ENCODE measurements at places on chromosomes 4 and X.
A peak's percentile ranks its signal among the peaks of the same experiment; 100 is the strongest.

DNA sequence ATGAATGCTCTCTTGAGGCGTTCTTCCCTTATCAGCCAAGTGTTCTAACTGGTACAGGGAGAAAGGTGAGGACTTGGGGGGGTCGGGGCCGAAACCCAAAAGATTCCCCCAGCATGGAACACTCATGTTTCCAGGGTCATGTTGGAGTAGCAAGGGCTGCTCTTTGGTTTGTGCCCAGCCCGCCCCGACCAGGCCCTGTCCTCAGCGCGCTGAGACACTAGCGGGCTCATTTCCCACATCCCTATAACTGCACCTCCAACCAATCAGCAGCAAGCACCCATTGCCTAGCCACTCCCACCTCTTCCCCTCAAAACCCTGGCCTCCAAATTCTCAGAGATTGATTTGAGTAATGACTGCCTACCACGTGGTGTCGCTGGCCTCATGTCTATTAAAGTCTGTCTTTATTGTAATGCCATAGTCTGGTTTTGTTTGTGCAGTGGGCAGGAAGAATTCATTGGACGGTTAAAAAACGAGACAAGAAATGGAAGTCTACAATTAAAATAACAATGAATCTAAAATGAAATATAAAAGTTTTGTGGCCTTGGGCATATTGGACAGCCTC, 1928.4 kb downstream of the STIM2 start:
- DNase-seq = no peak

GRCh38 chr4:123846561-123846960, 450.0 kb downstream of the SPRY1 start:
- no peak for DNase-seq

- DNase-seq = no peak
Measured at GRCh38 chr4:158778156-158778711, 9.4 kb downstream of the FNIP2 start.

GRCh38 chr4:115865736-115866135, 752.3 kb upstream of the NDST4 start:
- DNase-seq = no peak

DNA sequence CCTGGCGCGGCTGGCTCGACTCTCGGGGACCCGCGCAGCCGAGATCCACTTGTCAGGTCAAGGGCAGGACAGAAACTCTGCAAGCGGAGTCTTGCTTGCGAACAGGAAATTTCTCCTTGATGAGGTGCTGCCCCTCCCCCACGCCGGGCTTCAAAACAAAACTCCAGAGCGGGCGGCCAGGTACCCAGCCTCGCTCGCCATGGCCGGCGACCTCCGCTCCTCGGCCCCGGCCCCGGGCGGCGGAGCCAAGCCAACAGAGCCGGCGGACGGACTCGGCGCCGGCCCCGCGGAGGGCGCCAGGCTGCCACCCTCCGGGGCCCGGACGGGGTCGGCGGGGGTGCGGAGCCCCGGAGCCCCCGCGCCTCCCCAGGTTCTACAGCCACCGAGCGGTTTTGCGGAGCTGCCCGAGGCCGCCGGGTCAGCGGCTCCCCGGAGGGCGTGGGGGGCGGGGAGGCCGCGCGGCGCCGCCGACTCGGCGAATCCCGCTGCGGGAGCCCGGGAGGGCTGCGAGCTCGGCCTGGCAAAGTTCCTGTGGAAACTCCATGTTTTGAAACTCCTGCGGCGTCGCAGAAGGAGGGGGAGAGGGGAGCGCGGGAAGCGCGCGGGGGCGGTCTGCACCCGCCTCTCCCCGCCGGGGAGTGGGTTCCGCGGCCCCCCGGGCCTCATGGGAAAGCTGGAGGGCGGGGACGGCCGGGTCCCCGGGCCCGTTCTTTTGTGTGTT, 11.7 kb upstream of the BCOR start:
- DNase-seq = no peak

DNA sequence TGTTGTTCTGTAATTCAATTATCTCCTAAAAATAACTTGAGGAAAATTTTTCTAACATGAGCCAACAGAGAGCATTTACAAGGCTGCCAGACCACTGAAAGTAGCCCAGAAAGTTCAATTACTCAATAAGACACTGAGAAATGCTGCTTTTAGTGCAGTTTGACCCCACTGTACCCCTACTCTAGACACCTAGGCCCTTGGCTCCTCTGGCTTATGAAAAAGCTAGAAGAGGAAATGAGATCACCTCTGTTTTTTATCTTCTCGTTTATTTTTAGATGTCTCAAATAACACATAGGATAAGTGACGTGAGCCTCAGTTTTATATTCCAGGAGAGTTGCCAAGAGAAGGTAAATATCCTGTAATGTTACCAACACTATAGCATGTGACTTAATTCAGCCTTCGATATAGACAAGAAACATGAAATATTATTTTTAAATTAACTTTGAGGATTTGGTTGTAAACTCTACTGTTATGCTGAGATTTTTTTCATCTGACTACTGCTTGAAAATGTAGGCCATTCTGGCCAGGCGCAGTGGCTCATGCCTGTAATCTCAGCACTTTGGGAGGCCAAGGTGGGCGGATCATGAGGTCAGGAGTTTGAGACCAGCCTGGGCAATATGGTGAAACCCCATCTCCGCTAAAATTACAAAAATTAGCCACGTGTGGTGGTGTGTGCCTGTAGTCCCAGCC, 24.4 kb downstream of the TNIP3 start:
- DNase-seq = peak; percentile 55

DNA sequence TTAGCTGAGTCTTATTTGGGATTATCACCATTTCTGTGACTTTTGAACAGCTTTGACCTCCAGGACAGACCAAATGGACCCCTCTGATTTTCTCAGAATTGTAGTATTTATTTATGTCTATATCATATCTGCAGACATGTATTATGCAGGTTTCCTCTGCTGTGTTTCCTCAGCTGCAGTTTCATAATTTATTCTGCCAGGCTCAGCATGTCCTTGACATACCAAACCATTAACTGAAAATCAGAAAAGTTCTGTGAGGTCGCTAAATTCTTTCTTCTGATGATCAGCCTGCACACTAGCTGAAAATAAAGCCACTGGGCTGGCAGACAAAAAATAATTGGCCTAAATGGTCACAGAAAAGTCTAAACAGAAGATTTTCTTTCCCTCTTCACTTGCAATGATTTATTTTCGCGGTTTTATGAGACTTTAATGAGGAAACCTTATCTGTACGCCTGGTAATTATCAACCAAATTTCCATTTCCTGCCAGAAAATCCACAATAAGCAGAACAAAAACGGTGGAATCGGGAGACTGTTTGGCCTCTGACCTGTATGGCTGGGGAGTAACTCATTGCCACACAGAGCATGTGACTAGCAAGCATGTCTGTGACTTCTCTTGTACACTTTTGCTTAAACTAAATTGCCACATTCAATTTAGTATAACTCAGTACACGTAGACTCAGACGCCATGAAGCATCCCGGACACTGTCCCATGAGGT, 150.9 kb downstream of the ENPP6 start:
- DNase-seq = no peak

GRCh38 chr4:107978716-107979451, 10.8 kb upstream of the HADH start:
- DNase-seq = no peak

DNA sequence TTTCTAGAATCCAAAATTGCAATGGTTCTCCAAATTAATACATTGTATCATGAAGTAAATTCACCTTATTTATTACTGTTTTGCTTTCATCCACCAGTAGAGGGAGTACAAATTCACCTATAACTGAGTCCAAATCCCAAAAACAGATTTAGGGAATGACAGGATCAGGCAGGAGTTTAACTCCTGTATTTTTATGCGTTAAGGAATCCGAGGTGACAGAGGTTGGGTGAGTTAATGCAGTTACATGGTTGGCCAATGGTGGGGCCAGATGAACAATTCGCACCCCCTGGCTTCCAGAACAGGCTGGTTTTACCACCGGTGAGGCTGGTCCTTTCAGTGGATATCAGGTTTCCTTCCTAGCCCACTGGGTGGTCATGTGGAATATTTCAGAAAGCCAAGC, 82.4 kb downstream of the MTNR1A start:
- peak; percentile 11 for DNase-seq

DNA sequence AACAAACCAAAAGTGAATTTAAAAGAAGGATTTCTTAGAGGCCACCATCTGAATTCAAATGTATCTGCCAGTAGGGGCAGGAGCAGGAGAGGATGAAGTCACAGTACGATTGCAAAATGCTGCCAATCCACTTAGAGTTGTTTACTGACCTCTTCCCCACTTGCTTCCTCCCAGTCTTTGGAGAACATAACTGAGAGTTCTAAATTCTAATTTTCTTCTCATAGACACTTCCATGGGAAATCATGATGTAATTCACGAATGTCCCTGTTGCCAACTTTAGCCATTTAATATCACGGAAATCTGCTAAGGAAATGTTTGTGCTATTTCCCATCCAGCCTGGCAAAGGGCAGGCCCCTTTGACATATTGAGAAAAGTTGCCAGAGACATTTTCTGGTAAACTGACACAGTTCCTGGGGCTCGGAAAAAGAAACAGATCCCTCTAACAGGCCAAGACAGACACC, 33.6 kb upstream of the NOCT start:
- DNase-seq = no peak

DNA sequence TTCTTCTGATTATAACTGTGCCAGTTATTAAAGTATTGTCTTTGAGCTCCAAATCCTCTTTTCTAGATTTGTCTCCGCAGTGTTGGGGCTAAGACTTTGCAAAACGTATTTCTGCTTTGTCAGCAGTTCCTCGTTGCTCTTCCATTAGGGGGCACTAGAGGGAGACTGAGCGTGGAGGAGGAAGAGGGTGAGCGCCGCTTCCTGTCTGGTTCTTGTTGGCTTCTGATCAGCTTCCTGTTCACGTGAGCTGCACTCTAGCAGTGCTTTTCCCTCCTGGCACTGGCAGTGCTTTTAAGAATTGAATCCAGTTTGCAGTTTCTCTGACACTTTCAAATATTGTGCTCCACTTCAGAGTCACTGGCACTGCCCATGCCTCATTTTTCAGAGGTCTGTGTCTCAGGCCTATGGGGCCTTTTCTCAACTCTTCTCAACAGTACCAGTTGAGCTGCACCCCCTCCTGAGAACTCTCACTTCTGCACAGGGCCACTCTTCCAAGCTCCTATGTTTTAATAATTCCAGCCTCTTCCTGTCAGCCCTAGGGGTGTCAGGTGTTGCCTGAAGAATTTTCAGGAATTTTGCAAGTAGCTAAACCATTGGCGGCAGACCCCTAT, 54.4 kb upstream of the LCORL start:
- DNase-seq = no peak

DNA sequence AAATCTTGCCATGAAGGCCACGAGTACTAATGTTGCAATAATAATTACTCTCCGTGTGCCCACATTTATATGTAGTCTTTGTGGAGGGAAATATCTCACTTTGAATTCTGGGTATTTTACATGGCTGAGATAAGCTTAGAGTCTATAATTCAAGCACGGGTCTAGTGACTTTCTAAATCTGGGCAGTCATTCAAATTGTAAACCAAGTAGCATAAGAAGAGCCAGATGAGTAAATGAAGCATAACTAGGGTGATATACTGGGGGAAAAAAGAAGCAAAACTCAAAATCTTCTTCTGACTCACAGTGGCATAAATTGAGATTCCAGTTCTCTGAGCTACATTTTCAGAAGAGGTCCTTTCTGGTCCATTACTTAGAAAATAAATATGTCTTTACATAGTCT, 53.0 kb downstream of the MAPK10 start:
- peak; percentile 57 for DNase-seq

DNA sequence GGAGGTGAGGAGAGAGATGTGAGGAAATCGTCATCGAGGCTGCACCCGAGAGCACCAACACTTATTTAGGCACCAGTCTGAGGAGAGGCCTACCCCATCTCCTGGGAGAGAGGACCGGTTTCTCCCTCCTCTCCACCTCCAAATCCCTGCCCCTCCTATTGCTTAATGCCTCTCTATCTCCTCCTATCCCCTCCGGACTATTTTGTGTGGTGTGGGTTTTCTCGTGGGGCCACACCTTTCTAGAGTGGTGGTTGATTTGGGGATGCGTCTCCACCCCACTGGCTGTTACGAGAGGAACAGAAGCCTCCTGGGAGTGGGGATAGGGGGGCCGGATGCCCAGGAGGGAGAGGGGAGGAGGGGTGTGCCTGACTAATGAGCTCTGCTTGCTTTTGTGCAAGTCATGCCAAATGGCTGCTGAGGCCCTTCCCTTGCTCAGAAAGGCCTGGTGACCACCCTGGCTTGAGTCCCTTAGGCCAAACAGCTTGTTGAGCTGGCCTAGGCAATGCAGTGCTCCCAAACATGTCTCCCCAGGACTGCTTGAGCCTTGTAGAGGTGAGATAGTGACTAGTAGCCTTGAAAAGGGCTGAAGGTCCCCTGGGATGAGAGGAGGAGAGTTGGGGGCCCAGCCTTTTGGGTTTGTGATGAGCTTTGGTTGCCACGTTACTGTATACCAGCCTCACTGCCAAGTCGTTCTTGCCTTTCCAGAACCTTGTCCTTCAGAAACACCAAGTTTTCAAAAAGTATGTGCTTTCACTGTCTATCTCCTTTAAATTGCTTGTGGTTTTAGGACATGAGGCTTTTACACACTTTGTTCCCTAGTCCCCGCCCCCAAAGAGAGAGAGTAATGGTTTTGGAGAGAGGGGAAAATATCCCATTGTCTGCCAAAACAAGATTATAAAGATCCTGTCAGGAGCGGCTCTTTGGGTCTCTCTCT, 1.2 kb downstream of the MSN start:
- peak; percentile 52 for DNase-seq

- DNase-seq = no peak
Measured at GRCh38 chr4:88802138-88802537, 104.5 kb upstream of the NAP1L5 start.

GRCh38 chr4:173537613-173538147, 7.7 kb upstream of the HAND2 start:
- no peak for DNase-seq

GRCh38 chr4:59200992-59201391, 1999.1 kb upstream of the ADGRL3 start:
- DNase-seq = no peak

- DNase-seq = no peak
Measured at GRCh38 chrX:70439016-70439415, 5.6 kb upstream of the DLG3 start.

DNA sequence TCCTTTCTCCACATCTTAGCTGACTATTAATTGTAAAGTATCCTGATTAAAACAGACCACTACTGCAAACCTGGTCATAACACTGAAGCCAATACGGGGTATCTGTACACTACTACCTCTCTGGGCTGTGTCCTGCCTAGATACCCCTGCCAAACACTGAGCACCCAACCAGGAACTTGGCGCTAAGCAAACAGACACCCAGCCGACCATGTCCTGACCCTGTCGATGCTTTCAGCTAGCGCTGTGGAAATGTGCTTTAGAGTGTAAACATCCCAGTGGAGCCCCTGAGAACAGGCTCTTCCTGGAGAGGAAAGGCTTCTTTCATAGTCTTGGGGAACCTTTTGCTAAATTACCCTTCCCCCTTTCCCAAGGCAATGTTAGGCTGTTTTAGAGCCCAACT, 52.9 kb downstream of the CCNG2 start:
- DNase-seq = no peak

- no peak for DNase-seq
Measured at GRCh38 chr4:97027728-97028410, 1115.4 kb downstream of the STPG2 start.
